ENCODE measurements at places on chromosomes 6 and 20. TPM values are rescaled to one million over a fixed set of nuclear protein-coding genes. Genes with fewer than 3 reads are reported as not detected.

Gene TRAPPC3L
- 3.6 TPM for total RNA-seq

Gene CFB
- 21.1 TPM for total RNA-seq

GRCh38 chr20:20628314-20628713 is 84.1 kb downstream of the RALGAPA2 start:
- H3K4me1 ChIP-seq: no peaks in the 10 kb centered on the region
- H3K27ac ChIP-seq: no peak overlapping the region
- DNase-seq: no peak
- H3K36me3 ChIP-seq: peaks cover 69% of the 10 kb centered on the region

- H3K4me1 ChIP-seq: no peaks in the 10 kb centered on the region
- H3K36me3 ChIP-seq: no peaks in the 10 kb centered on the region
- H3K27ac ChIP-seq: no peak overlapping the region
- DNase-seq: no peak
- H3K4me3 ChIP-seq: no peak overlapping the region
Observed at GRCh38 chr6:22513667-22514066, 55.7 kb upstream of the HDGFL1 start.

DNA sequence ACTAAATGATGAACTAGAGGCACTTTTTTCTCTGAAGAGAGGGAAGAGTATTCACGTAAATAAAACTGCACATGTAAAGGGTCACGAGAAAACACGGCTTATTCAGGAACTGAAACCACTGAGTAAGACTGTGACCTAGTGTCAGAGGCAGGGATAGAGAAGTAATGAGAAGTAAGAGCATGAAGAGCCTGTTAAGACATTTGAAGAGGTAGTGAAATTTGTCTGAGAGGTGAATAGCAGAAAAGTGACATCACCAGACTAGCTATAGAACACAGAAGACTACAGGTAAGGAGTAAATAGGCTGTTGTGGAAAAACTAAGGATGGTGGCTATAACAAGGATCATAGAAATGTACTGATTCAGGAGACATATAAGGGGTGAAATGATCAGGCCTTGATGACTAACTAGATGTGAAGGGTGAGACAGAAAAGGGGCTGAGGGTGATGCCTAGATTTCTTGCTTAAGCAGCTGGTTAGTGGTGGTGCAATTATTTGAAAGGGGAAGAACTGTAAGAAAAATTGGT is 76.8 kb downstream of the REV3L start:
- H3K4me1 ChIP-seq: peaks cover 34% of the 10 kb centered on the region
- H3K27me3 ChIP-seq: no peaks in the 10 kb centered on the region
- peak overlapping the region; percentile 46 for H3K27ac ChIP-seq
- no peak for DNase-seq
- peaks cover 68% of the 10 kb centered on the region for H3K36me3 ChIP-seq

- peaks cover 72% of the 10 kb centered on the region for H3K4me1 ChIP-seq
- peak overlapping the region; percentile 54 for H3K27ac ChIP-seq
- peak; percentile 71 for DNase-seq
- H3K27me3 ChIP-seq: no peaks in the 10 kb centered on the region
Observed at GRCh38 chr20:25037288-25038102, 20.4 kb downstream of the ACSS1 start.

- peak overlapping the region; percentile 79 for H3K27ac ChIP-seq
- peak; percentile 88 for DNase-seq
Observed at GRCh38 chr6:107458672-107459282, 587 bp downstream of the PDSS2 start.

DNA sequence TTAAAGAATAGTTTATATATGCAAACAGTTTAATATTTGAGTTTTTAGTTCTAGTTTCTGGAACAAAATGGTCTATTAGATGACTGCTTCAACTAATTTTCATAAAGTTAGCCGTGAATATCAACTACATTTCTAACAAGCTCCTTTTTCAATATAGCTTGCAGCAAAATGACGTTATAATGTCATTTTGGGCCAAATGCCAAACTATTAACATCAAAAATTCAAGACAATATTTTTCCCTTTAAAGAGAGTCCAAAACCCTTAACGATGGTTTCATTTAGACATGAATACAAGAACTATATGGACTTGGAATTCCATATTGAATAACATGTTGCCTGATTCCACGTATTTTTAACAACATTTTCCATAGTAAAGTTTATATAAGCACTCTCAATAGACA is 91.0 kb downstream of the SMLR1 start:
- no peak overlapping the region for H3K27ac ChIP-seq
- H3K4me3 ChIP-seq: no peak overlapping the region
- no peaks in the 10 kb centered on the region for H3K27me3 ChIP-seq
- DNase-seq: no peak
